GM13977 (cell line): ENCODE measurements at places on chromosomes 3 and 15.

DNA sequence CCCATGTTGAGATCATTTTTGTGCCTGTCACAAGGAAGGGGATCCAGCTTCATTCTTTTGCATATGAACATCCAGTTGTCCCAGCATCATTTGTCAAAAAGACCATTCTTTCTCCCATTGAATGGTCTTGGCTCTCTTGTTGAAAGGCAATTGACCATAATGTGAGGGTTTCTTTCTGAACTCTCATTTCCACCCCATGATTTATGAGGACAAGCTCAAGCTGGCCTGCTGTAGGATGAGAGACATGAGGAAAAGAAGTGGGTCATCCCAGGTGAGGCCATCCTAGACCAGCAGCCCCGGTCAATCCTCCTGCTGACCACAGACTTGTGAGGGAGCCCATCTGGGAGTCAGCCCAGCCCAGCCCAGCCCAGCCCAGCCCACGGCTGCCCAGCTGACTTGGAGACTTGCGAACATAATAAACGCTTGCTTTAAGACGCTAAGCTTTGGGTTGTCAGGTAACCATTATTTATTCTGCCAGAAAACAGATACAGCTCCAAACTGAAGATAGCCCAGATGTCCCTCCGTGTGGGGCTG lies 69.0 kb downstream of the LINGO1 start:
- DNase-seq, result no peak

DNA sequence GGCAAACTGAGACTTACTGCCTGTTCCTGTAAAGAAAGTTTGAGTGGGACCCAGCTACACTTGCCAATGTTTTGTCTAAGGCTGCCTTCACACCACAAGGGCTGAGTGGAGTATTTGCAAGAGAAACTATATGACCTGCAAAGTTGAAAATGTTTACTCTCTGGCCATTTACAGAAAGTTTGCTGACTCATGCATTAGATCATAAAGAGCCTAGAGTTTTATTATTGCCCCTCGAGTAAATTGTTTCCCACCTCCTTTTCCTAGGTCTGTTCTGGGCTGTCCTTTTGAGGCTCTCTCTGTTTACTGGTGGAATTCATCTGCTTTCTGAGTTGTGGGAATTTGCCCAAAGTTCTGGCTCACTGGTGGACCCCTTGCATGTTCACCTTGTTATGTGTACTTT lies 6.7 kb upstream of the PROK2 start:
- no peak for DNase-seq

DNA sequence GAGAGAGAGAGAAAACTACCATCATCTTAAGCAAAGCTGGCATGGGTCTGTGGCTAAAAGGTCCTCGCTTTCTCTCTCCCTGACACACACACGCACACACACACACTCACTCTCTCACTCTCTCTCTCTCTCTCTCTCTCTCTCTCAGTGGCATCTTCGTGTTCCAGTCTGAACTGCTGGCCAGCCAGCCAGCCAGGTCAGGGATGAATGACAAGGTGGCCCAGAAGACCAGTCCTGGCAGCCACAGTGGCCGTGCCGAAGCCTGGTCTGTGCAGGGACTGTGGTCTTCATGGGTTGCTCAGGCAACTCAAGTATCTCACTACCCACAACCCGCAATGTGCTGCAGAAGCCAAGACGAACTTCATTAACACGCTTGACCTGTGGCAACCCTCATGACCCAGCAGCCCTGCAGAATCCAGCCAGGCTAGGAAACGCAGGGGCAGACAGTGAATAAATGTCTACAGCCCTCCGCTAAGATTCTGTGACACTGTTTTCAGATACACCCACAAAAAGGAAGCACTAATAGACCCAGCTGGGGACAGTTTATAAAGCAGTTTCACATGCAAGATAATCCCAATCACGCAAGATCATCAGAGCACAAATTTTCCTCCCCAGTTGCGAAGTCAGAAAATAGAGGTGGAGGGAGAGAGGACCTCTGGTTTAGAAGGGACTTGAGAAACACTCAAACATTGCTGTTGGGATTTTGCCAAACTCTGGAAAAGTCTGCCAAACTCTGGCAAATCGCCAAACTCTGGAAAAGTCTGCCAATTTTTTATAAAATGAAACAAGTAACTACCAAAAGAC lies 66.4 kb downstream of the XXYLT1 start:
- no peak for DNase-seq

DNA sequence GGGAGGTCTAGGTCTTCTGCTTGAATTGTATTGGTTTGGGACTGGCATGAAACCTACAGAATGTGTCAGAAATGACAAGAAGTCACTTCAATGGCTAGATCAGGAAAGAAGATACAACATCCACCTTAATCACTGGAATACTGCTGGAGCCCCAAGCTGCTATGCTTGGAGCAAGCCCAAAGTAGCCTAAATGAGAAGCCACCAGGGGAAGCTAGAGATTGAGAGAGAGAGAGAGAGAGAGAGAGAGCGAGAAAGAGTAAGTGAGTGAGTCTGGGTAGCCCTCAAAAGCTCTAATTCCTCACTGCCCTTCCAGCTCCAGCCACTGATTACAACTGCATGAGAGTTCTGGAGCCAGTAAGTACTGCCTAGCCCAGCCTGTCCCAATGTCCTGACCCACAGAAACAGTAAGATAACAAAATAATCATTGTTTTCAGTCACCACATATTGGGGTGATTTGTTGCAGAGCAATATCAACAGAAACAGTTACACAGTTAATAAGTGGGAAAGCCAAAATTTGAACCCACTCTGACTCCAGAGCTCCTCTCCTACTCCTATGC lies 529.2 kb upstream of the GOLIM4 start:
- DNase-seq, result no peak
